Activated naive CD4-positive, alpha-beta T cell (primary cell): ENCODE measurements at places on chromosomes 12 and 14.

- no peak for DNase-seq
Observed at GRCh38 chr12:103401421-103401820, 94.3 kb downstream of the C12orf42 start.

GRCh38 chr12:56164345-56164729, 6.2 kb downstream of the MYL6 start:
- no peak for DNase-seq

DNA sequence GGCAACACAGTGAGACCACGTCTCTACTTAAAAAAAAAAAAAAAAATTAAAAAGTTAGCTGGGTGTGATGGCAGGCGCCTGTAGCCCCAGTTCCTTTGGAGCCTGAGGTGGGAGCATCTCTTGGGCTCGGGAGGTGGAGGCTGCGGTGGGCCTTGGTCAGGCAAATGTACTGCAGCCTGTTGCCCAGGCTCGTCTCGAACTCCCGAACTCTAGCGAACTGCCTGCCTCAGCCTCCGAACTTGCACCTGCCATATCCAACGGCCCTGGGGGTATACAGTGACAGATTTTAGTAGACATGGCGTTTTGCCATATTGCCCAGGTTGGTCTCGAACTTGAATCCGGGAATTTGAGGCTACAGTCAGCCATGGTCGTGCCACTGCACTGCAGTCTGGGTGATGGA, 195.4 kb downstream of the ALG10 start:
- no peak for DNase-seq

GRCh38 chr14:68111097-68111852, 291.7 kb downstream of the RAD51B start:
- no peak for DNase-seq

DNA sequence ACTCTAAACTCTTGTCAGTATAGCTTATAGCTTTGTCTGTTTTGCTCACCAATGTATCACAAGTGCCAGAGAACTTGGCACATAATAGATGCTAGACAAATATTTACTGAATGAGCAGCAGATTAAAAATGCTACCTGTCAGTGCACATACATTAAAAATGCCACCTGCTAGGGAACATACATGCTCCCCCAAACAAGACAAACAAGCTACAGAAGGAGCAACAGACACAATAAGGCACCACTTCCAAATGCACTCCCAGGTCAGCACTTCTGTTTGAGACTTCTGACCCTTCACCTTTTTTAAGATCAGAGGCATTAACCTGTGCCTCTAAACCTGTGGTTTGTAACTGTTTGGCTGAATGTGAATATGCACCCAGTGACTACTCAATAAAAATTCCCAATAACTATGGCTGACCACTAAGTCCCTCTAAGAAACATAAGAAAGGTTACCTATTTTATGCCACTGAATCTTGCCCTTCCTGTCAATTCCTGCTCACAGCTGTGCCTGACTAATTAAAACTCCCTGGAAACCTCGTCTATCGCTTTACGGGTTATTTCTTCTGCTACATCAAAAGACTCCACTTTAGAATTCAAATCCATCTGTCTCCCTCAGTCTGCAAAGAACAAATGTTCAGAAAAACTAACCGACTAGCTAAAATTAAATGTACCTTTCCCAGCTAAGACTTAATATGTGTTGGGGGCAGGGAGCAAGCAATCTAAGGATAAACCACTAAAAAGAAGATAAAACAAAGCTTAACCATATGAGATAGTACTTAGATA, 41.0 kb downstream of the HECTD4 start:
- no peak for DNase-seq

DNA sequence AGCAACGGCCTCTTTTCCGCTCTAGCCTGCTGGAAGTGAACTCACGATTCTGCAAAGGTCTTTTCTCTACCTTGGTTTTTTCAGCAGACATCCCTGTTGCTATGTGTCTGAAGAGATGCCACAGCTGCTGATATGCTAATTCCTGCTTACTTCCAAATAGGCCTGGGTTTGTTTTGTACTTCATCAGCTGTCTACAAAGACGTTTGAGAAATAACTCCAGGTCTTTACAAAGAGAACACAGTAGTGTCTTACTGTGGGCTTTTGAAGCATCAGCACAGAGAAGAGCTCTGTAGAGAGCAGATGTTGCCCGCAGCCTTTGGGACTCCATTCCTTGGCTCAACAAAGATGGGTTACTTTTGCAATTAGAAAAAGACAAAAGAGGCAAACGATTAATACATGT, 1366.5 kb downstream of the AACS start:
- no peak for DNase-seq

GRCh38 chr12:108367436-108367835, 28.3 kb upstream of the CMKLR1 start:
- DNase-seq, result no peak

- no peak for DNase-seq
Observed at GRCh38 chr14:92737206-92737605, 11.2 kb downstream of the LGMN start.

GRCh38 chr12:106138357-106138632, 459 bp downstream of the NUAK1 start:
- no peak for DNase-seq
